ENCODE measurements at places on chromosomes 7 and 10.

- DNase-seq = no peak
Observed at GRCh38 chr7:47484923-47485639, 96.8 kb downstream of the TNS3 start.

DNA sequence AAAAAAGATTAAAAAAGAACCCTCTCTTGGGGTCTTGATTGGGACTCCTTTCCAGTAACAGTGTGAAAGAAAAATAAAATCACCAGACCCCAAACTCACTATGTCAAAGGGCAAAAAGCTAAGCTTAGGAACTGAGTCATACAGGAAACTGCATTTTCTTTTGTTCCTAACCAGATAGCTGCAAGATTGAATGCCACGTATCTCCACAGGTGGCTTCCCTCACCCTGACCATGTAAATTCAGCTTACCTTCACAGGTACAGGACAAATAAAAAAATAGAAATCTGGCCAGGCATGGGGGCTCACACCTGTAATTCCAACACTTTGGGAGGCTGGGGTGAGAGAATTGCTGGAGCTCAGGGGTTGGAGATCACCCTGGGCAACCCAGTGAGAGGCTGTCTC, 32.5 kb upstream of the EIF4H start:
- no peak for DNase-seq

DNA sequence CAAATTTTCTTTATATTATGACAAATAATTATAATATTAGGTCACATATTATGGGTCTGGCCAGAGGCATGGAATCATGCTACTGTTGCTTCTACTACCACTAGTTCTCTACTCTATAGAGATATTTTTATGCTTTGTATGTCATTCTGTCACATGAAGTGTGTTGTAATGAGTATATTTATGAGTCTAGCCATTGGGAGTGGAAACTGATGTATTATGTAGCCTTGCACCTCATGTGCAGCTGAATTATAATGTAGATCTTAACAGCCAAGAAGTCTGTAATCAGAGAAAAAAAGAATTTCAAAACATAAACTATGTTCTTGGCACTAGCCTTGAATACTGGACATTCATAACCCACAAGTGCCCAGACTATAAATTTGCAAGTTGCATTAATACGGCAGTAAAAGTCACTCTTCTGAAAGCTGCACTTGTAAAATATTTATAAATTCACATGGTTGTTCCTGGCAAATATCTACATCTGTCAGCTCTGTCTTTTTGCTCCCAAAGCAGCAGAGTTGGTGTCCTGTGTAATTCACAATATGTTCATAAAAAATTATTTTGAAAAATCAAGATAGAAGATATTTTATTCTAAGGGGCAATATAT, 48.6 kb upstream of the SKAP2 start:
- no peak for DNase-seq

GRCh38 chr7:77428777-77429231, 12.7 kb upstream of the GSAP start:
- peak; percentile 40 for DNase-seq

- no peak for DNase-seq
Observed at GRCh38 chr7:50620433-50620832, 55.2 kb upstream of the DDC start.

DNA sequence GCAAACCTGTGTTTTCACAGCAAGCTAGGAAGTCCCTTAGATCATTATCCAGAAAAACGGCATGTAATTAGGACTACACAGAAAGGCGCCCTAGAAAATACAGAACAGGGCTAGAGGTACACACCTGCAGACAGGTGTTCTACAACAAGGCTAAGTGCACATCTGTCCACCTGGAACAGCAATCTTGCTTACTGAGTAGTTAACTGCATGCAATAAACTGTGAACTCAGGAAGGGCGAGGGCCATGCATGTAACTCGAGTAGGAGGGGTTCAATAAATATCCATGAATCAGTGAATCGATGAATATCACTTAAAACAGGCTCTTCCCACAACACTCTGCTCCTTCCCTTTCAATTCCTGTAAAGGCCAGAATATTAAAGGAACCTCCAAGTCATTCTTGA, 22.0 kb downstream of the FAM171A1 start:
- no peak for DNase-seq

DNA sequence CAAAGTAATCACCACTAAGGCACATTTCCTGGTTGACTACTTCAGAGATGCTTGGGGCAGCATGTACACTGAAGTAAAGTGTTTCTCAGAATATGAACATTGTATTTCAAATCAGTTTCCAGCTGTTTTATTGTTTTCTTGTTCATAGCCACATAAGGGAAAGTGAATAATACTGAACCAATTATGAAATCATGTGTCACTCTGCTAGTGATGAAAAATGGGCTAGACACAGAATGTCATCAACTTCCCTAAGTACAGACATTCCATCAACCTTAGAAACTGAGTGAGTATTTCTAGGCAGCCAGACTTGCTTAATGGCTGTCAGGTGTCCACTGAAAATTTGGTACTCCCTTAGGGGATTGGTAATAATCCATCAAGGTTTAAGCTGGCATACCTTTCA, 603.5 kb downstream of the ARL4A start:
- no peak for DNase-seq

DNA sequence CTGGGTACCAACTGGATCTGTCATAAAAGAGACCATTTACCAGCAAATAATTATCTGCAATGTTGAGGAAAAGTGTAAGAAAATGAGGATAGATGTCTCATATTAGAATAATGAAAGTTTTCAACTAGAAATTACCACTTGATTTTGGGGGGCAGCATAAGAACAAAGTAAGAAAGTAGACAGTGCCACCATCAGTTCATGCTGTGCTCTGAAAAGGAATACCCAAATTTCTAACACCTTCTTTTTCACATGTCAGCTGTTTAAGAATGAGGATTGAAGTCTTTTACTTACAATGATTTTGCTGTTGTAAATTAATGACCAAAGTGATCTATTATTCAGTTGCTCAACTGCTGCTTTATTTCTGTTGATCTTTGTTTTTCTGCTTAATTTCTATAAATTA, 578.3 kb downstream of the ETV1 start:
- no peak for DNase-seq

GRCh38 chr10:37700886-37701780, 156.3 kb downstream of the ZNF248 start:
- no peak for DNase-seq

DNA sequence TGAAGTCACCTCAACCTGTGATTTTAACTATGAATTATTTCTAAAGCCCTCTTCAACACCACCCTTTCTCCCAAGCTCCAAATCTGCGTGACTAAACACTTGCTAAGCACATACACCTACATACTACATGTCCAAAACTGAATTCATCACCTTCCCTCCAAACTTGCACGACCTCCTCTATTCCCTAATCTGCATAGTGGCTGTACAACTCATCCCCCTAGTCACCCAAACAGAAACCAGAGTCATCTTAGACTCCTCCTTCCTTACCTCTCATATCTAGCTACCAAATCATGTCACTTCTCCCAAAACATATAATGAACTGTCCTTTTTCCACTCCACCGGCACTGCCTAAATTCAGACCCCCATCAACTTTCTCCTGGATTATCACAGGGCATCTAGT, 16.2 kb downstream of the ARHGAP21 start:
- DNase-seq = no peak

DNA sequence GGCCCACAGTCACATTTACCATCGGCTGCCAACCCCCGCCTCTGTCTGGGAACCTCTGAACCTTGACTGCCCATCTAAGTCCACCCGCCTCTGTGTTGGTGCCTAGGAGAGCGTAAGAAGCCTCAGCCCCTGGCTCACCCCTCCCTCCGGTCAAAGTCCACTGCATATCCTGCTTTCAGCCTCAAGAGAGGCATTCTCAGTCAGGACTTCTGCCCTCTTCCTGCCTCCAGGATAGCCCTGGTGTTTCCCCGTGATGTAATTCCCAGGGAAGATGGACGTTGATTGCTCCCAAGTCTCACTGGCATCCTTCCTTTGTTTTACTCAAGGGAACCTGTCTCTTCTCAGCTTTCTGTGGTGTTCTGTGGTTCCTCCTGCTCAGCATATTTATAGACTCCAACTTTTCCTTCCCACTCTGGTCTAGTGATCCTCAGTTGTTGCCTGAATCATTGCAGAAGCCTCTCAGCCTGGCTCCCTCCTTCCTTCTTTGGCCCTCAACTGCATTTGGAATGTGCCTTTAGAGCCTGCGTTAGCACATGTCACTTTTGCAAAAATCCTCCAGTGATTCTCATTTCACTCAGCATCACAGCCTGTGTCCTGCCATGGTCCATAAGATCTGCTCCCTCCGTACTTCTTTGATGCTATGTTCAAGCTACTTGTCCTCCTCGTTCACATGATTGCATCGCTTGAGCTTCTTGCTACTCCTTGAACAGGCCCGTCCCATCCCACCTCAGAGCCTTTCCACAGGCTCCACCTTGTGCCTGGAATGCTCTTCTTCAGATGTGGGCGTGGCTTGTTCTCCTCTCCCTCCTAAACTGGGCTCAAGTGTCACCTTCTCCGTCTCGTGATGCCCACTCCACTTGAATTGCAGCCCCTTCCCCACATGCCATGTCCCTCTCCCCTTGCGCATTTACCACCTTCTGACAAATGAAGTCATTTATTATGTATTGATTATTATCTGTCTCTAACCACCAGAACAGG, 124.2 kb downstream of the PLPP4 start:
- no peak for DNase-seq

GRCh38 chr10:70812814-70813213, 2.9 kb upstream of the SGPL1 start:
- peak; percentile 20 for DNase-seq

GRCh38 chr7:73585196-73585595, 6.8 kb upstream of the TBL2 start:
- no peak for DNase-seq

- no peak for DNase-seq
Observed at GRCh38 chr10:54799506-54799905, 1.5 kb downstream of the PCDH15 start.

DNA sequence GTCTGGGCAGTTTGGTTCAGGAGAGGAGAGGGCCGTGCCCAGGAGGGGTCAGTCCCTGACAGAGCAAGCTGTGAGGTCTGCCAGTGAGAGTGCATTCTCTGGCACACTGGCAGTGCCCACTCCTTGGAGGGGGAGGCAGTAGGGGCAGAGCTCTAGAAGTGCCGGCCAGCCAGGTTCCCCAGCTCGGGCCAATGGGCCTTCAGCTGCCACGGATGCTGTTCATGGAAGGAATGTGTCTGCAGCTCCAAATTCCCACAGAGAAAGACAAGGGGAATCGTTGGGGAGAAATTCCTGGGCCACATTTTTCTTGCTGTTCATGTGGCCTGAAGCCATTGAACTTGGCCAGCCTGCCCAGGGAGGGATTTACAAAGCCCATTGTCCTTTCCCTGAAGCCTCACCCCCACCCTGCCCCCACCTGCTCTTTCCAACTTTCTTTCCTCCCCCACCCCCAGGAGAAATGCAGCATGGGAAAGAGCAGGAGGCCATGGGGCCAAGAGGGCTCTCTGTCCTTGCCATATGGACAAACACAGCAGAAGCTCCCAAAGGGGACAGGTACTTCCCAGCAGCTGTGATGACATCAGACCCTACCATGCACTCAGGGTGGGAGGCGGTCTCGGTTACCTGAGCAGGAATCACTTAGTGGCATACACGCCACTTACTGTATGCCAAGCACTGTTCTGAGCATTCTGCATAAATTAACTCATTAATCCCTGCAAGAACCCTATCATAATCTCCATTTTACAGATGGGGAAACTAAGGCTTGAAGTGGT, 70.7 kb downstream of the ARHGAP22 start:
- no peak for DNase-seq

- no peak for DNase-seq
Observed at GRCh38 chr10:60975716-60976115, 31.7 kb upstream of the RHOBTB1 start.

All from NCI-H187 (cell line).